Lung (tissue), 17 donors: ENCODE measurements at places on chromosomes 12 and 14.

DNA sequence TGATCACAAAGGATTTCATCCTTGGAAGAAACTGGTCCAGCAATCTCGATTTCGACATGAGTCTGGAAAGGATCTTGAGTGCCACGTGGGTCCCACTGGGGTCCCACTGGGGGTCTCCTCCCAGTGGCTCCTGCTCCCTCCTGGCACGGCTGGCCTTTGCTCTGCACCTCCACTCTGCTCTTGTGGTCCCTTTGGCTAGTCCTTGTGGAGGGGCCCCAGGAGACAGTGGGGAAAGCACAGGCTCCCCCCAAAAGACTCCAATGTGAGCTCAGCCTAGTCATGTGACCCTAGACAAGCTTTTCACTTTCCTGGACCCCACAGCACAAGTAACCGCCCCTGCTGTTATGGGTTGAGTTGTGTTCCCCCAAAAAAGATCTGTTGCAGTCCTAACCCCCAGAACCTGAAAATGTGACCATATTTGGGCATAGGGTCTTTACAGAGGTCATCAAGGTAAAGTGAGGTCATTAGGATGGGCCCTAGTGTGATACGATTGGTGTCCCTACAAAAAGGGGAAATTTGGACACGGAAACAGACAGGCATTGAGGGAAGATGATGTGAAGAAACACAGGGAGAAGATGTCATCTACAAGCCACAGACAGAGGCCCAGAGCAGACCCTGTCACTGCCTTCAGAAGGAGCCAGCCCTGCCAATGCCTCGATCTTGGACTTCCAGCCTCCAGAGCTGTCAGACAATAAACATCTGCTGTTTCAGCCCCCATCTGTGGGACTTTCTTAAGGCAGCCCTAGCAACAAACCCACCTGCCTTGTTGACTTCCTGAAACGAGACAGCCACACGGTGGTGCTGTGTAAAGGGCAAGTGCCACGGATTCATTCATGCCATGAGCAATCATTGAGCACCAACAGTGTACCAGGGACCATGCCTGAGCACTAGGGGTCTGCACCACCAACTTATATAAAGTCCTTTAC lies 23.8 kb upstream of the PPP2R5C start:
- DNase-seq, result no peak

GRCh38 chr12:4091016-4091743 lies 182.4 kb upstream of the CCND2 start:
- no peak for DNase-seq

- no peak for DNase-seq
Observed at GRCh38 chr14:104499784-104500760, 79.5 kb upstream of the C14orf180 start.

GRCh38 chr12:108973629-108974152 lies 47.2 kb downstream of the SVOP start:
- DNase-seq, result no peak

DNA sequence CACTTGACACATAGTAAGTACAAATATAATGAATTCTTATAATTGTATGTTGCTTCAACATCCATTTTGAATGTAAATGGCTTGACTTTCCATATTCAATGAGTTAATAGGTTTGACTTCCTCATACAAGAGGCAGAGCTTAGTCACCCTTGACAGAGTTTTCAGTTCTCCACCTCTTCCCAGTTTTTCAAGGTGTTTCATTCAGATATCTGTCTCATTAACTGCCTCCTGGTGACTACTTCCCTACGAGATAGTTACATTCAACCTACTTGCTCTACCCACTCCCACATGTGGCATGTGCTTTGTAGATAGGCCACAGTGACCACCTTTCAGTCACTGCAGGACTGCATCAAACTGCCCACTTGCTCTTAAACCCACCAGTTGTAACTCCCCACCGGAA lies 60.0 kb downstream of the MYF5 start:
- DNase-seq, result no peak

DNA sequence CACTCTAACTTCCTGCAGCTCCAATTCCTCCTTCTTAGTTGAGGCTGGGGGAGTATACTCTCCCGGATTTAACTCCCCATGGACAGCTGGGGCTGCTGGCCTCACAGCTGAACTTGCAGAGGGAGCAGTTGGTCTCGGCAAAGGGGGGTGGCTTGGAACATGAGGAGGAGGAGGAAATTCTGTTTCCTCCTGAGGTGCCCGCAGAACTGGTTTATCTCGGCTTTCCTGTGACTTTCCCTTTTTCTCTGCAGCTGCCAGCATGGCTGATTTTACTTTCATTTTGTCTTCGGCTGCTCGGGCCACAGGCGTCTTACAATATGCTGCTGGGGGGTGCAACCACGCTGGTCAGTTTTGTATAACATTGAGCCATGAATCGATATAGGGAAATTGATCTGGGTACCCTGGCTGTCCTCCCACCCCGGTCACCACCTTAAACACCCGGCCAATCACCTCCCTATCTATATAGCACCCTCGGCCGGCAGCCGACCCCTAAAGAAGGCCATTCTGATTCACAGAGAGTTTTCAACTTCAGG lies 1317.6 kb downstream of the TMEM121 start:
- no peak for DNase-seq

DNA sequence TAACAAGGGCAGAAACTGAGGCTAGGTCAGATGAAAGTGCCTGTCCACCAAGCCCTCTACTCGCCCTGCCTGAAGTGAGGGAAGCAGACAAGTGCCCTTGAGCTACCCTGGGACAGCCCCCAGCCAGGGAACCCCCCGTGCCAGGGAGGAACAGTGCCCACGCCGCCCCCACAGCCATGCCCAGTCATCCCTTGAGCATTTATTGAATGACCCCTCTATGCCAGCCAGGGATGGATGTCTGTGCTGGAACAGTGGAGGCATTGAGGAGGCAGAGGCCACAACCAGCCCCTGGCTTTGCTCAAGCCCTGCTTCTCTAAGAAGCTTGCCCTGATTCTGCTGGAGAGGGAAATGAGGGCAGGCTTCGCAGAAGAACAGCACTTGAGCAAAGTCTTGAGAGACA lies 3.7 kb upstream of the AQP6 start:
- DNase-seq, result no peak

DNA sequence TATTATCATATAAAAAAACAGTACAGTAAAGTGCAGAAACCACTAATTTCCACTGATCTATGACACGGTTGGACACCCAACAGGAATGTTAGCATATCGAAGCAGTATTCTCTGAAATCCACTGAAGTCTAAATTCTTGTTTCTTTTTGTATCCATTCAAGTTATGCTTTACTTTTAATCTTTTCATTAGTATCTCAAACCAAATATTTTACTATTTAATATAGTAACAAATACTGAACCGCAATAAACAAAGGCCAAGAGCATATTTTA lies 41.1 kb downstream of the ATXN2 start:
- no peak for DNase-seq

GRCh38 chr14:24255931-24256711 lies 6.9 kb downstream of the TGM1 start:
- DNase-seq, result no peak

- no peak for DNase-seq
Observed at GRCh38 chr12:15540469-15540872, 218.2 kb downstream of the PTPRO start.

DNA sequence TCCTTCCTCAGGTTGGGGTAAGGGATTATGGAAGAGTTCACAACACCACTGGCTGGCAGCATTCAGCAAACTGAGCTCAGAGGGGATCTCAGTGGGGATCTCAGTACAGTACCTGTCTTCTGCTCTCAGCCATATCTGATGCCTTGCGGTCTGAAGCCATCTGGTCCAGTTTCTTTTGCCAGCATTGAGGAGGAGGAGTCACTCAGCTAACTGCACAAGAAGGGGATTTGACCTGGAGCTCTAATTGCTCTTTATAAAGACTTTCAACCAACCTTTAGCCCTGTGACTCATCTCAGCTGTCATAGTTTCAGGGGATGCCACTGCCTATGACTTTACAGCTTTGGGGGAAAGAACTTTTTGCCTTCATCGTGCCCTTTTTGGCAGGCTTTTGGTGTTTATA lies 44.9 kb downstream of the JKAMP start:
- no peak for DNase-seq

DNA sequence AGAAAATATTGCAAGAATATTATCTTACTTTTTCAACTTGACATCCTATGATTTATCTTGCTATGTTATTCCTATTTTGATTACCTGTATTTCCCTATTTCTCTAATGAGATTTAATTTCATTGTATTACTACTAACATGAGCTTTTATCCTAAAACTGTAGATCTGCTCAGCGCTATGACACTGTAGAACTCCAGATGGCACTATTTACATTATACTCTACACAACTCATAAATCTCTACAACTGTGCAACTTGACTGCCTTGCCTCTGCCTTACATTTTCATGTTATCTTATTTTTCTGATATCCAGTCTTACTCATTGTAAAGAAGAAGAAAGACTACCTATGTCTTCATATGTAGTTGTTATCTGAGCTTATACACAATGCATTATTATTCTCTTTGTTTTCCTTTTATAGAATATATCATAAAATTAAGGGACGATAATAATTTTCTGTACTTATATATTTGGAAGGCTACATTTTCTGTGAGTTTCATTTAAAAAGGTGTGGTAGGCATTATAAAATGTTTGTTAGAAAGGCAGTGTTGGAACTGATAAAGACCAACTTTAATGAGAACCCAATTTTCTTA lies 24.1 kb downstream of the NUP37 start:
- DNase-seq, result peak; percentile 72

- no peak for DNase-seq
Observed at GRCh38 chr14:33949411-33949893, 1.4 kb downstream of the EGLN3 start.

- peak; percentile 40 for DNase-seq
Observed at GRCh38 chr14:99241325-99242010, 30.5 kb downstream of the BCL11B start.

GRCh38 chr14:96079066-96079465 lies 39.9 kb downstream of the C14orf132 start:
- DNase-seq, result no peak

- no peak for DNase-seq
Observed at GRCh38 chr12:27794818-27795584, 15.0 kb upstream of the MANSC4 start.
